Osteocyte (in vitro differentiated cells): ENCODE measurements at places on chromosomes 2 and 18. TPM values are rescaled to one million over a fixed set of nuclear protein-coding genes. Genes with fewer than 3 reads are reported as not detected.
A peak's percentile ranks its signal among the peaks of the same experiment; 100 is the strongest.

GRCh38 chr2:183671233-183671632 lies 547.0 kb downstream of the NUP35 start:
- no peak for DNase-seq

DSC2 gene
- 1.2 and 1.6 TPM in 2 replicates for total RNA-seq

SLC40A1 gene
- total RNA-seq: 10.8 and 11.4 TPM in 2 replicates

DNA sequence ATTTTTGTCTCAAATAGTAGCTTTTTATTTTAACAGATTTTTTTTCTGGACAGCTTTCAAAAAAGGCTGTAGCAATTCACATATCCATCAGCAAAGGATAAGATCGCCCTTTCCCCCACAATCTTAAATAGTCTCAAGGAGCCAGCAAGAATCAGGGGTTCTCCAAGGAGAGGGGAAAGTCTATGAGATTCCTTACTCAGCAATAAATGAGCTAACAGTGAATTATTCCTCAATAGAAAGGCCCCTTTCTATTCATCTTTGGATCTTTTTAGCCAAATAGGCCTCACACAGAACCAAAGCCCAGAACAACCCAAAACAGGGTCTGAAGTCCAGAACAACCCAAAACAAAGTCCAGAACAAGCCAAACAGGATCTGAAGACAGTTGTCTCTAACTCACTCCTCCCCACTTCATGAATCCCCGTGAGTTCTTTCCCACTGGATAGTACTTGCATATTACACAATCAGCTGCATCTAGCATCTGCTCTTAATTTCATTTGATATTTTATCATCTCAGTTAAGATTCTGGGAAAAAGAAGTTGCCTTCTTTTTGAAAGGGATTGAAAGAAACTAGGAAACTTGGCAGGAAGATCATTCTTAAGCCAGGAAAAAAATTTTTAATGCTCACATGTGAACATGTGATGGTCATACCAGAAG lies 3.4 kb upstream of the DHRS9 start:
- no peak for DNase-seq

TTC31 gene
- 24.2 and 24.3 TPM in 2 replicates for total RNA-seq

DNA sequence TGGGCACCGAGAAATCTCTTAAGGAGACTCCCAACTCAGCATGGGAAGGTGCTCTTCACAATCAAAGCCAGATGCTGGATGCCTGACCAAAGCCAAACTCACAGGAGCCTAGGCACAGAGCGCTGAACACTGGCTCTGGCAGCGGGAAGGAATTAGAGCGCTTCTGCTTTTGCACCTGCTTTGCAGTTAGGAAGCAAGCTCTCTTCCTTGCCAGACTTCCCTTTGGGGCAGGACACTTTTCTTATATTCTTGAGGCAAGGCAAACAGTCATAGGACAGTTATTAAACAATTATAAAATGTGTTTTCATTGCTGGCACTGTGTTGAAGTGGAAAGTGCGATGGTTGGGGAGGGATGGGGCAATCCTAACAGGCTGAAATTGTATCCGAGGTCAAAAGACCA lies 79.6 kb upstream of the DNMT3A start:
- no peak for DNase-seq

DNA sequence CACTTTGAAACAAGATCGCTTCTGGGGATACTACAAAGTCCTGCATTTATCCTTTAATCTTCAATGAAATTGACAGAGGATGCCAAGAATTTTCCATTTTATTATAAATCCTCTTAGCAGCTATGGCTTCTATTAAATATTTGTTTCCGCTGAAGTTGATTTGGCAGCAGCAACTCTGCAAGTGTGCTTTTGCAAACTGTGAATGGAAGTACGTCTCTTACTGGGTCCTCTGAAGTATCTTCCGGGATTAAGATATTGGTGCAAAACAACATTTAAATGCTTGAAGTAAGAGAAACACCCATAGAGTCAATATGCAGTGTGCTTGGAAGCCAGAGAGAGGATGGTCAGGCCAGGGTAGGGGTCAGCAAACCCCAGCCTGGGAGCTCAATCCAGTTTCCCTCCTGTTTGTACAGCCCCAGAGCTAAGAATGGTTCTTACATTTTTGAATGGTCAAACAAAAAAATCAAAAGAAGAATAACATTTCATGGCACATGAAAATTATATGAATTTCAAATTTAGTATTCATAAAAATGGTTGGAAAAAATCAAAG lies 13.6 kb downstream of the CCDC68 start:
- no peak for DNase-seq

- no peak for DNase-seq
Measured at GRCh38 chr2:118241128-118241527, 152.9 kb downstream of the INSIG2 start.

DNA sequence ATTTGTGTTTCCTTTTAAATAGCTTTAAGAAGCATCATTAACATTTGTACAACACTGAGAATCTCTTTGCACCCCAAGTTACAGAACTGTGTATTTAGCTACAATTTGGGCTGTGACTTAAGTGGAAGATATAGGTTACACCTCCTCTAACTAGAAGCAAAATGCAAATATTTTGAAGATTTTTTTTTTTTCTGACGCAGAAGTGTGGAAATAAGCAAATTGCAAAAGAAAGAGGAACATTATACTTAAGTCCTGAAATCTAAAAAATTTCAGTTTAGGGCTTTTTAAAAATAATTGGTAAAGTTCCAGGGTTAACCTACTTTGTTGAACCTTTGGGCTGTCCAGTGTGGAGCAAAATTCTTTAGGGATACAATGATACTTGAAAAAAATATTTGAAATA lies 41.4 kb upstream of the RBMS1 start:
- no peak for DNase-seq

- DNase-seq: peak; percentile 80
Measured at GRCh38 chr2:8581234-8581561, 100.7 kb upstream of the ID2 start.
